KBM-7 (cell line): ENCODE measurements at places on chromosomes 3 and 15.

DNA sequence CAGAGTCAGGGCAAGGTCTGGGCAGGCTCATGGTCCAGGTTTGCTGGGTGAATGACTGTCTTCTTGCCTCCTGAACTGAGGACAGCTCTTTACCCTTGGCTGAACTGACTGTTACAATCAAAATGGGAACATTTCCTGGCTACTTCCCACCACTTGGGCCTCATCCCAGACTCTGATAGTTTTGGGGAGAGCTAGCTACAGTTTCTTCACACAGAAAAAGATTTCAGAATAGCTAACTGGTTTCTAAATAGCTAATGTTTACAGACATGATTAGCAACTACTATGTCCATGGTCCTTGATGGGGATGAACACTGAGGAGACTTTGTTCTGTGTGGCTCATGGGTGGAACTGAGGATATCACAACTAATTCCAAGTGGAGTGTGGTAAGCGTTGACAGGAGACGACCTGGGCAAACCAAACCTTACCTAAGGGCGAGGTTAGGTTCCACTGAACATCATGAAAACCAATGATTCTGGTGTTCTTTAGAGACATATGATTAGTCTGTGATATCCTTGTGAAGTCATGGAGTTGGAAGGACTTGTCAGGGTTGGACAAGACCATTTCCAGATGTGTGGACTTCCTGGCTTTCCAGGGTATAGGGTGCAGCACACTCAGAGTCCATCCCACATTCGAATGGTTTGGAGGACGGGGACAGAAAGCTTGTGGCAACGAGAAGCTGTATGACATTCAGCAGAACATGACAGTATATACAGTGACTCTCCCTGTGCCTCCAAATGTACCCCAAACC, 7.3 kb downstream of the ALPK3 start:
- no peak for DNase-seq

GRCh38 chr3:188102861-188103547, 51.0 kb upstream of the LPP start:
- no peak for DNase-seq

DNA sequence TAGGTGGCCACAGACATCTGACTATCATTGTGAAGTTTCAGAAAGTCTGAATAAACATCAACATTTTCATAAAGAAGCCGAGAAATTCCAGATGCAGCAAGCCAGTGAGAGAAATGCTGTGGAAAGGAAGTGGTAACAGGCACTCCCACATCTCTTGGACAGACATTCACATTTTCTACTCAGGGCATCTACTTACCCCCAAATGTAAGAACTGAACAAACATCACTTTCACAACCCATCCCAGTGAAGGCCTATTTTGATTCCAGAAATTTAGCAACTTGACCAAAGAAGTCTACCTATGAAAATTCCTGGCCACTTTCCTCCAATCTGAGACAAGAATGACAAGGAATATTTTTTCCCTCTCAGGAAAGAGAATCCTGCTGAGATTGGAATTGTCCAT, 224.8 kb upstream of the DCBLD2 start:
- DNase-seq = no peak

DNA sequence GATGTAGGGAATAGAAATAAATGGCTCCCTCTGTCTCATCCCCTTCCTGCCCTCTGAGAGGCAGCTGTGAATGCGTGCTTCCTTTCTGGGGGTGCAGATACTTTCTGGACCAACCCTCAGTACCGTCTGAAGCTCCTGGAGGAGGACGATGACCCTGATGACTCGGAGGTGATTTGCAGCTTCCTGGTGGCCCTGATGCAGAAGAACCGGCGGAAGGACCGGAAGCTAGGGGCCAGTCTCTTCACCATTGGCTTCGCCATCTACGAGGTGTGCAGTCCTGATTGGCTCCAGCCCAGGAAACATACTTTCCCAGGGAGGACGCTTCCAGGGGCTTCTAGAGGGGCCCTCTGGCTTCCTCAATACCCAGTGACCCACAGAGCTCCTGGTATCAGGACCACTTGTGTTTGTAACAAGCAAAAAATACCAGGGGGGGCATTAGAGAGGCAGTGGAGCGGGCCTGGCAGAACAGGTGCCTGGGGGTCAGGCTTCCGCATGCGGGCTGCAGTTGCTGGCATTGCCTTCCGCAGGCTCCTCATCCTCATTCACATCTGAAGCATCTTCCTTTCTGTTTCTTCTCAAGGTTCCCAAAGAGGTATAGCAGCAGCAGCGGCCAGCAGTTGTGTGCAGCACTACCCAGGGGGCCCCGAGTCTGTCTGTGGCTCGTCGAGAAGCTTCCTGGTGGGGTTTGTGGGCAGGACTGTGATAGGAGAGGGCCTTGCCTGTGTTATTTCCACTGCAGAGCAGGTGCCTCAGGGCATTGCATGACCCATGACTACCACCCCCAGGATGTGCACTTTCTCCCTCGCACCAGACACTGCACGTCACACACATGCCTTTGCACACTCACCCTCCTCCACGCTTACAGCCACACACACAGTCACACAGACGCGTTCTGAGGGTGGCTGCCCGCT, 42.5 kb downstream of the CAPN3 start:
- DNase-seq = no peak

- DNase-seq = no peak
Measured at GRCh38 chr15:75205064-75205395, 3.3 kb downstream of the C15orf39 start.

- peak; percentile 67 for DNase-seq
Measured at GRCh38 chr15:91289324-91289723, 189.3 kb downstream of the SV2B start.

DNA sequence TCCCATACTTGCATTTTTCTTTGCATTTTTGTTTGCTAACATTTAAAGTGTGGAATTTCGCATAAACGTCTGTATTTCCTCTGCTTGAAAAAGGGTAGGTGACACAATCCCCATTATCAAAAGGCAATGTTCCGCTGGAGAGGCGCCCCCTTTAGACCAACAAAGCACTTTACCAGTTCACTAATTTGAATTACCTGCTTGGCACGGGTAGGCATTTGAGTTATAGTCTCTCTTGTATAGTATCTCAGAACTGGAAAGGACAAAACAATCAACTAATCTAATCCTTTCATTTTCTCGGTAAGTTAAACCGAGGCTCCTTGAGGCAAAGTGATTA, 775 bp upstream of the CCDC39 start:
- DNase-seq = peak; percentile 41

GRCh38 chr3:71025010-71025409, 558.5 kb downstream of the FOXP1 start:
- DNase-seq = no peak

DNA sequence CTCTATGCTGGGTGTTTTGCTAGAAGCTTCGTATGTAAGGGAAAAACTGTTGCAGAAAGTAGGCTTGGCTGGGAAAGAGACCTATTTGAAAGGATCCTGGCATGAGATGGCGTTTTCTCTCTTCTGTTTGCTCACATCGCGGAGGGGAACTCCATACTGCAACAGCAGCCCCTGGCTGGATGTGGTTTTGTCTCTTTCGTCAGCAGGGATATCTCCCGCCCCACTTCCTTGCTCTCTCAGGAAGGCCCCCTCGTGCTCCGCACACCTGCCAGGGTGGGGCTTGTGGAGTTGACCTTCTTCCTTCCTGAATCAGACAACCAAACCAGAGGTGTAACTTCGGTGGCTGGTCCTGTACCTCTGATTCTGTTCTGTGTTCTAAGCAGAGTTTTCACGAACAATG, 26.4 kb upstream of the MYZAP start:
- DNase-seq = peak; percentile 26
